ENCODE measurements at places on chromosomes 3 and 15.

GRCh38 chr3:33202711-33203457 lies 15.7 kb downstream of the SUSD5 start:
- H3K27ac ChIP-seq: no peak overlapping the region
- H3K4me3 ChIP-seq: no peak overlapping the region
- no peaks in the 10 kb centered on the region for H3K36me3 ChIP-seq
- no peak for DNase-seq
- H3K4me1 ChIP-seq: no peaks in the 10 kb centered on the region

- H3K36me3 ChIP-seq: peaks cover 2% of the 10 kb centered on the region
- H3K4me3 ChIP-seq: no peak overlapping the region
- no peak for DNase-seq
- no peaks in the 10 kb centered on the region for H3K4me1 ChIP-seq
- no peak overlapping the region for H3K27ac ChIP-seq
Measured at GRCh38 chr3:160331127-160331937, 67.7 kb downstream of the IFT80 start.

GRCh38 chr3:141412087-141412935 lies 44.0 kb downstream of the ZBTB38 start:
- peaks cover 63% of the 10 kb centered on the region for H3K4me1 ChIP-seq
- H3K36me3 ChIP-seq: peaks cover 52% of the 10 kb centered on the region
- H3K27me3 ChIP-seq: no peaks in the 10 kb centered on the region
- peak overlapping the region; percentile 98 for H3K27ac ChIP-seq
- peak overlapping the region; percentile 66 for H3K4me3 ChIP-seq
- peak; percentile 70 for DNase-seq

- peak overlapping the region; percentile 88 for H3K4me3 ChIP-seq
- H3K4me1 ChIP-seq: peaks cover 79% of the 10 kb centered on the region
- H3K36me3 ChIP-seq: peaks cover 17% of the 10 kb centered on the region
- peak; percentile 66 for DNase-seq
- peaks cover 7% of the 10 kb centered on the region for H3K27me3 ChIP-seq
Measured at GRCh38 chr15:91853948-91854638, 585 bp downstream of the SLCO3A1 start.

GRCh38 chr15:41790169-41790568 lies 15.9 kb downstream of the MAPKBP1 start:
- no peaks in the 10 kb centered on the region for H3K27me3 ChIP-seq
- H3K4me3 ChIP-seq: no peak overlapping the region
- no peak for DNase-seq

DNA sequence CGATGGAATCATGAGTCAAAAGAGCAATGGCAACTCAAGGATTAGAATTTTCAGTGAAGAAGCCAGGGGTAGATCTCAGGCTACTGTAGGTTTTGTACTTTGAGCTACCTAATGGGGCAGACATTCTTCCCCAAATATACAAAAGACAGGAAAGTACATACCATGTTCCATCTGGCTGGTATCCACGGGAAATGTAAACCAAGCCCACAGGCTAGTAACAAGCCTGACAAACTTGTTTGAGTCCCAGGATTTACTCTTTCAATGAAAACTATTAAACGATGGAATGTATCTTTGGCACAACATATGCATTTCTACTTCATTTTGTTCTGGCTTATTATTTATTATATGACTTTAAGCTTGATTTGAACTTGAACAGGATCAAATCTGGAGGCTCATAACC lies 44.2 kb upstream of the GOLIM4 start:
- H3K27me3 ChIP-seq: no peaks in the 10 kb centered on the region
- H3K4me1 ChIP-seq: no peaks in the 10 kb centered on the region
- no peaks in the 10 kb centered on the region for H3K36me3 ChIP-seq
- H3K4me3 ChIP-seq: no peak overlapping the region
- no peak for DNase-seq

- DNase-seq: no peak
- H3K36me3 ChIP-seq: peaks cover 59% of the 10 kb centered on the region
- H3K27me3 ChIP-seq: no peaks in the 10 kb centered on the region
- peaks cover 2% of the 10 kb centered on the region for H3K4me1 ChIP-seq
Measured at GRCh38 chr15:70077188-70078147, 20.2 kb downstream of the TLE3 start.

- no peaks in the 10 kb centered on the region for H3K4me1 ChIP-seq
- H3K27ac ChIP-seq: no peak overlapping the region
- H3K4me3 ChIP-seq: no peak overlapping the region
- peaks cover 9% of the 10 kb centered on the region for H3K27me3 ChIP-seq
- peak; percentile 56 for DNase-seq
Measured at GRCh38 chr3:36700537-36701248, 63.7 kb downstream of the DCLK3 start.

- no peak overlapping the region for H3K27ac ChIP-seq
- H3K4me3 ChIP-seq: no peak overlapping the region
- H3K27me3 ChIP-seq: peaks cover 35% of the 10 kb centered on the region
- no peak for DNase-seq
- H3K36me3 ChIP-seq: no peaks in the 10 kb centered on the region
- no peaks in the 10 kb centered on the region for H3K4me1 ChIP-seq
Measured at GRCh38 chr3:133865136-133865855, 30.4 kb downstream of the RAB6B start.

Data from activated naive CD4-positive, alpha-beta T cell treated with anti-CD3 and anti-CD28 coated beads, Interleukin-2, amount 10 ng/mL, durations not matched to agents 7 days and 5 days (primary cell).